ENCODE measurements at places on chromosomes 3 and 15.

DNA sequence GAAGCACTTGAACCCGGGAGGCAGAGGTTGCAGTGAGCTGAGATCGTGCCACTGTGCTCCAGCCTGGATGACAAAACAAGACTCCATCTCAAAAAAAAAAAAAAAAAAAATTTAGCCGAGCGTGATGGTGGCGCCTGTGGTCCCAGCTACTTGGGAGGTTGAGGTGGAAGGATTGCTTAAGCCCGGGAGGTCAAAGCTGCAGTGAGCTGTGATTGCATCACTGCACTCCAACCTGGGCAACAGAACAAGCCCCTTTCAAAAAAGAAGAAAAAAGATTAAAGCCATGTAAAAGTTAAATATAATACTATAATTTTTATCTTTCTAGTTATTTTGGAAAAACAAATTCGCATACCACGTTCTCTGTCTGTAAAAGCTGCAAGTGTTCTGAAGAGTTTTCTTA is 61.9 kb upstream of the SKIL start:
- no peak for DNase-seq

DNA sequence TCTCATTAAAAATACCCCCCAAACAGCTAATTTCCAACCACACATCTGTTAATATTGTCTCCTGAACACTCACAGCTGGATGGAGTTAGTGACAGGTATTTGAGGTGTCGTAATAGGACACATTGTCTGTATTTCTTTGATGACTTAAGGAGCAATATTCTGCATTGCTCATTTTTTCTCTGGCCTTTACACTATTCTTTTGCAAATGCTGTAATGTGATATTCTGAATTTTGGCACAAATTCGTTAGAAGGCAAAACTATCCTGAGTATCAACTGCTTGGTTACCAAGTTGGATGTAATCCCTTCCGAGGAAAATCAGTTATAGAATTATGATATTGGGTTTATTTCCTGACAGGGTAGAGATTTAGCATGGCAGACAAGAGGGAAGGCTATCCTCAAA is 1030.2 kb downstream of the MCTP2 start:
- DNase-seq: no peak

GRCh38 chr3:170044795-170045244 is 7.0 kb downstream of the GPR160 start:
- DNase-seq: no peak

GRCh38 chr3:61699622-61700021 is 138.3 kb downstream of the PTPRG start:
- DNase-seq: no peak

DNA sequence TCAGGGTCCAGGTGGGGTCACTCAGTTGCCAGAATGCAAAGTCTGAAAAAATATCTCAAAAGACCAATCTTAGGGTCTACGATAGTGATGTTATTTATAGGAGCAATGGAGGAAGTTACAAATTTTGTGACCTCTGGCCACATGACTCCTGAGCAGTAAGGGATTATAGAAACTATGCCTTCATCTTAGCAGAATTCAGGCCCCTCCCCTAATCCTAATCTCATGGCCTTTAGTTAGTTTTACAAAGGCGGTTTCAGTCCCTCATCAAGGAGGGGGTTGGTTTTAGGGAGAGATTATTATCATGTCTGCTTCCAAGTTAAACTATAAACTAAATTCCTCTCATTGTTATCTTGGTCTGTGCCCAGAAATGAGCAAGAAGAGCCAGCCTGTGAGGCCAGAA is 5.9 kb upstream of the DCP1A start:
- DNase-seq: no peak

- no peak for DNase-seq
Observed at GRCh38 chr3:98029083-98029482, 6.0 kb downstream of the GABRR3 start.

- DNase-seq: no peak
Observed at GRCh38 chr3:18419232-18419631, 5.9 kb downstream of the SATB1 start.

GRCh38 chr3:100745617-100746016 is 36.3 kb downstream of the TFG start:
- no peak for DNase-seq

- DNase-seq: no peak
Observed at GRCh38 chr3:53250453-53250852, 5.4 kb downstream of the TKT start.

- DNase-seq: no peak
Observed at GRCh38 chr15:67176195-67176971, 78.1 kb downstream of the AAGAB start.

- DNase-seq: no peak
Observed at GRCh38 chr15:92733090-92733933, 77.7 kb upstream of the FAM174B start.

- DNase-seq: no peak
Observed at GRCh38 chr3:71930056-71930991, 145.4 kb upstream of the PROK2 start.

DNA sequence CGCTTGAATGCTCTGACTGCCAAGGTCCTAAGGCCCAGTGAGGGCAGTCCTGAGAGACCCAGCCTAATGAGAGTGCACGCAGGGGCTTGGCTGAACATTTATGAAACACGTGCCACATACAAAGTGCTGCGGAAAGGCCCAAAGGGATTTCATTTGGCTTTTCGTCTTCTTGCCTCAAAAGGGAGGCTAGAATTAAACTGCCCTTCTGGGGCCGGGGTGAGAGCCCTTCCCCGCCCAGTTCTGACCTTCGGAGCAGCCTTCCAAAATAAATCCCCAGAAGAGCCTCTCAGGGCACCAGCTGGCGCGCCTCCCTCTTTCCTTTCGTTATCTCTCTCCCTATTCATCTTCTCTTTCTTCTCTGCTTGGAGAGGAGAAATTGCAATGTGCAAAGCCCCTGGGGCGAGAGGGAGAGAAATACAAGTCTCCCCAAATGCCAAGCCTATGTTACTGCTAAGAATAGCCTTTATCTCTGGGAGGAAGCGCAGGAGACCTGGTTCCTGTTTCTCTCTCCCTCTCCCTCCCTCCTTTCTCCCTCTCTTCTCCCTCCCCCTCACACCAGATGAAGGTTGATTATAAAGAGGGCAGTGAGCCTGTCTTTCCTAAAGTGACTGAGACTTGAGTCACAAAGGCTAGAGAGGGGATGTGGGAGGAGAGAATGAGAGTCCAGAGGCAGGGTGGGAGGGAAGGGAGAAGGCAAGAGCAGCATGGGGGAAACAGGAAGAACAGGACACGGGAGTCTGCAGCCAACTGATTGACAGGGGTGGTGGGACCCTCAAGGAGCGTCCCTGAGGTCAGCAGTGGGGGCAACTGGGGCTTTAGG is 36.7 kb upstream of the NDUFB4 start:
- no peak for DNase-seq

GRCh38 chr15:60648928-60649679 is 170.2 kb upstream of the ICE2 start:
- DNase-seq: no peak

- DNase-seq: no peak
Observed at GRCh38 chr3:141656771-141657170, 81.3 kb upstream of the RNF7 start.

- DNase-seq: no peak
Observed at GRCh38 chr3:66797889-66798560, 200.1 kb upstream of the KBTBD8 start.

GRCh38 chr3:179181993-179182551 is 33.9 kb downstream of the PIK3CA start:
- no peak for DNase-seq

GRCh38 chr15:92430069-92430440 is 36.4 kb downstream of the ST8SIA2 start:
- DNase-seq: no peak

DNA sequence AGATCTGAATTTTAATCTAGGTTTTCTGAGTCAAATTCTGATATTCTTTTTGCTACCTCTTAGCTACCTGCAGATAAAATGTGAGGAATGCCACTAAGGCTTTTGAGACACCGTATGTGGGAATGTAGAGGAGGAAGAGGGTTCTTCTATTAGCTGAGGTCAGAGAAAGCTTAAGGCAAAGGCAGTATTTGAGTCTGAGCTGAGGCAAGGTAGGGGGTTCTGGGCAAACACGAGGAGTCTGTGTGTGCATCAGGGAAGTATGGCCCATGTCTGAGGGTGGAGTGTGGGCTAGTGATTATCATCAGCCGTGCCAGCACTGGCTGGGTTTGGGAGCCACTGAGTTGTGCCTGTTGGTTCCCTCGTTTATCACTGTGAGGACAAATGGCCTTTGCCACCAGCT is 181.1 kb downstream of the SOX2 start:
- DNase-seq: no peak

GRCh38 chr3:89740080-89740880 is 632.9 kb downstream of the EPHA3 start:
- no peak for DNase-seq

GRCh38 chr3:173191611-173192010 is 50.6 kb upstream of the SPATA16 start:
- no peak for DNase-seq

- no peak for DNase-seq
Observed at GRCh38 chr15:68615811-68616210, 37.0 kb downstream of the CORO2B start.

- no peak for DNase-seq
Observed at GRCh38 chr3:152556731-152557254, 278.1 kb upstream of the P2RY1 start.

- DNase-seq: no peak
Observed at GRCh38 chr3:43796041-43796596, 105.4 kb downstream of the ABHD5 start.

GRCh38 chr3:13124631-13125030 is 51.4 kb upstream of the IQSEC1 start:
- DNase-seq: no peak

GRCh38 chr3:35254917-35255316 is 384.4 kb upstream of the ARPP21 start:
- no peak for DNase-seq

GRCh38 chr3:141000686-141001085 is 50.5 kb upstream of the SPSB4 start:
- no peak for DNase-seq

DNA sequence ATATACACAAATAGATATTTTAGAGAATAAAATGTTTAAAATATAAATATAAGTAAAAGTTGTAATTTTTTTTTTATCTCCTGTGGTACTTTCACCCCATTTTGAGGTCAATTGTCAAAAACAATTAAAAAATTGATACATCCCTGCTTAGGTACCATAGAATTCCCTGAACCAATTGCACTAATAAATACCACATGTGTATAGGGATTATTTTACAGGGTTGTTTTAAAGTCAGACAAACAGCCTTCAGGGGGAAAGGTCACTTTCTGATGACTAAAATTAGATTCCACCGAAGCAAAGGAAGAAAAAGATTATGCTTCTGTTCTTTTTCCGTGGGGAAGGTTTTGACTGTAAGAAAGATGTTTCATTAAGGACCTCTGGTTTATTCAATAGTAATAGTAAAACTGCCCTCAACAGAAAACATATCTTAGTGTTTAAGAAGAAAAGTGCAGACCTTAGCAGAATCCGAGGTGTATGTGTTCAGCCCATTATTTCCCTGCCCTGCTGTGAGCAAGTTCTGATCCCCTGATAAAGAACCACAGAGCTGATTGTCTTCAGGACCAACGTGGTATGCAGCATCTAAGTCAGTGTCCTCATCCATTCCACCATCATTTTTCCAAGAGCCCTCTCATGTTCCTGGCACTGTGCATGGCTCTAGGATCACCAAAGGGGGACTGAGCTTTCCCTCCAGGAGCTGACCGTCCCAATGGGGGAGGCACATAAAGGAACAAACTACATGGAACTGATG is 132.9 kb upstream of the IL12A start:
- DNase-seq: no peak

DNA sequence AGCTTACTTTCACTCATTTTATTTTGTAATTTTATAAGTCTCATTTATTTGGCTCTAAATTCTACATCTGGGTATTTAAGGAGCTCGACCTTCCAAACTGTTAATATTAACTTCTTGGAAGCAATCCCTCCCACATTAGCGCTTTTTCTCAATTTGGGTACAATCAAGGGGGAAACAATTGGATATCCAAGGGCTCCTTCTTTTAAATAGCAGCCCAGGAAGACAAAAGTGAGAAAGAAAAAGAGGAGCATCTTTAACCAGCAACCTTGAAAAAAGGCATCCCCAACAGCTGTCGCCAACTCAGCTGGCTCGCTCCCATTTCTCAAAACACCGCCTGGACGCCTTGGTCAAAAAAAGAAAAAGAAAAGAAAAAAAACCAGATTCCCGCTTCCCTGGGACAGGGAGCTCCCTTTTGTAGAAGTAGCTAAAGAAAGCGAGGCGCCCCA is 873 bp downstream of the C3orf70 start:
- no peak for DNase-seq

GRCh38 chr15:90192961-90193786 is 8.0 kb upstream of the SEMA4B start:
- DNase-seq: no peak

- DNase-seq: no peak
Observed at GRCh38 chr15:40762919-40763800, 708 bp upstream of the GCHFR start.

GRCh38 chr3:189108735-189109134 is 63.0 kb upstream of the TPRG1 start:
- DNase-seq: no peak

DNA sequence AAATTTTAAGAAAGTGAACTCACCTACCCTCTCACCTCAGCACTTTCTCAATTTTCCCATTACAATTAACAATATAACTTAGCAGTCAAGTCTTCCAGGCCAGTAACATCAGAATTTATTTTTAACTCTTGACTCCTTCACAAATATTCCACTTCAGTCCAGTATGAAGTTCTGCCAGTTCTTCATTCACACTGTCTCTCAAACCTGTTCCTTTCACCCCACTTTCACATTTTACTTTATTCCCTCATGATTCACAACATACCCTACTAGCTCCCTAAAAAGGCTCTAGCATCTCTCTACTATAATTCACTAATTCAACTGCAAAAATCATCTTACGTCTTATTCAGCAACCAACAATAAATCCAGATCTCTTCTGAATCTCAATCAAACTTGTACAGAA is 3.8 kb downstream of the GSK3B start:
- DNase-seq: no peak

DNA sequence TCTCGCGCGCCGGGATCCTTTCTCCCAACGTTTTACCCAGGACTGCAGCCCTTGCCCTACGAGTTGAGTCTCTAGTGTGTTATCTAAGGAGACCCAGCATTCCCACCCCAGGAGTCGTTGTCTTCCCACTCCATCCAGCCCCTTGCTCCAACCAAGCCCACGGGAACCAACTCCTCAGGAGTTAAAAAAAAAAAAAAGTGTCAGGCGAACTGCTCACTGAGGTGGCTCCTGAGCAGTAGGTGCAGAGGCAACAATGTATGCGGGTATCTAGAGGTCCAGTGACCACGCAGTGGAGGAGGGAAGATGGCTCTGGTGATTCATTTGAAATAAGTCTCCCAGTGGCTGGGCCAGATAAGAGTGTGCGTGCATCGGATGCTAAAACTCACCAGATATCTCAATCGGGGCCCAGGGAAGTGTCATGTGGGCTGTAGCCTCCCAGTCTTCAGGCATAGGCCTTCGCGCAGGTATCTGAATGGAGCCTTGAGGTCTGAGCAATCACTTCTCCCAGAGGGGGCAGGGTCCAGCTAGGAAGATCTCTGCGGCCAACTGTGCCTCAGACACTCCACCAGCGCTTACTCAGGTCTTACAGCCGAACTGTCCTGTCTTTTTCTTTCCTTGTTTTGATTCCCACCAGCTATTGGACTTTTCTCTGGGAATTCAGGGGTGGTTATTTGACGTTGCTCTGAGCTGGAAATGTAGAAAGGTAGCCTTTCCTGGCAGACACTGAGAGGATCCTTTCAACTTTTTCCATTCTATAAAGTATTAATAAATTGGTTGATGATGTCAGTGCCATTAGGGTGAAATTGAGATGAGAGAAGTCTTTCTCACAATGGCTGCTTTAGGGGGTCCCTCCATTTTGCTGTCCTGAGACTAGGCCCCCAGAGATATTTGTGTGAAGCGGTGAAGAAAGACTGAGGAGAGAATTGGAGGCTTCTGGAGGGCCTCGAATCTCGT is 21.0 kb downstream of the ZIC4 start:
- DNase-seq: no peak

- no peak for DNase-seq
Observed at GRCh38 chr15:64222573-64223366, 59.9 kb upstream of the PPIB start.
